ENCODE measurements at places on chromosomes 6 and 20.

- no peak for DNase-seq
Observed at GRCh38 chr6:125192610-125192930, 39.0 kb downstream of the TPD52L1 start.

GRCh38 chr6:118787724-118788423, 106.1 kb upstream of the ASF1A start:
- DNase-seq, result no peak

- no peak for DNase-seq
Observed at GRCh38 chr20:33233129-33233774, 2.5 kb upstream of the BPIFA1 start.

GRCh38 chr6:169499848-169500247, 202.0 kb downstream of the WDR27 start:
- DNase-seq, result no peak

GRCh38 chr6:31702405-31702818, 712 bp downstream of the ABHD16A start:
- peak; percentile 44 for DNase-seq

DNA sequence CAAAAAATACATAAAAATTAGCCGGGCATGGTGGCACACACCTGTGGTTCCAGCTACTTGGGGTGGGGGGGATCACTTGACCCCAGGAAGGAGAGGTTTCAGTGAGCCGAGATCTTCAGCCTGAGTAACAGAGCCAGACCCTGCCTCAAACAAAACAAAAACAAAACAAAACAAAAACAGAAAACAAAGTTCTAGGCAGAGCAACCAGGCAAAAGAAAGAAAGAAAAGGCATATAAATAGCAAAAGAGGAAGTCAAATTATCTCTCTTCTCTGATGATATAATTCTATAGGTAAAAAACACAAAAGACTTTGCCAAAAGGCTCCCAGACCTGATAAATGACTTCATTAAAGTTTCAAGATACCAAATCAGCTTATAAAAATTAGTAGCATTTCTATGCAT, 446.9 kb downstream of the HAO1 start:
- DNase-seq, result no peak

GRCh38 chr6:82076916-82077315, 170.6 kb downstream of the IBTK start:
- no peak for DNase-seq

GRCh38 chr6:128966934-128967333, 84.0 kb downstream of the LAMA2 start:
- no peak for DNase-seq

- no peak for DNase-seq
Observed at GRCh38 chr6:35050757-35051330, 90.3 kb downstream of the TCP11 start.

DNA sequence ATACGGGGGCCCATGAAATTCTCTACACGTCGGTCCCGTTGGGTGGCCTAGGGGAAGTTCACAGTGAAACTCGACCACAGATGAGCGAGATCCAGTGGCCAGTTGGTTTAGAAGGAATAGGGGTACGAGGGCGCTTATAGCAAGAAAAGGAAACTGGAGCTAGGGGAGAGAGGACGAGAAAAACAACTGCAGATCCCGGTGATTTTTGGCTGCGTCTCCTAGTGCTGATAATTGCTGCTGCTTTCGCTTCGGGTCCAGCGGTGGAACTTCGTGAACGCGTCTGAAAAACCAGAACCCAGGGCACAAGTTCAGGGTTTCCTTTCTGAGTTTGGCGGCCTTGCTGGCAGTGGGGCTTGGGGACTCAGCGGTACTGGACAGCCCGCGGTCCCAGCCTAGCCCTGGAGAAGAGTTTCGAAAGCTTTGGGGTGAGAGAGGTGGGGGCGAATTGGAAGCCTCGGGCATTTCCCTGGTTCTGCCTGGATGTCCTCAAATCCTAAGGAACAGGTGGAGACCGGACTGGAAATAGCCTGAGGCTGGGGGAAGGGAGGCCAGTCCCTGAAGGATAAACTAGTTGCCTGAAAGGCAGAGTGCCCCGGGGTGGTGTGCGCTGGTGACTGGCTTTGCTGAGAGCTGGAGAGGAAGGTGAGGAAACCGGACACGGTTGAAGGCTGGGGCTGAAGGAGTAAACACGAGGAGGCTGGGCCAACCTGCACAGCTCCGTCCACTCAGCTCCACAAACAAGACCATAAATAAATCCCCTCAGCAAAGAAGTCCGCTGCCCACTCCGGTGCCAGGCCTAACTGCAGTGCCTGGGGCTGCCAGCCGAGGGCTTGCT, 793 bp downstream of the GMPR start:
- no peak for DNase-seq

GRCh38 chr6:15519681-15520080, 143.1 kb downstream of the DTNBP1 start:
- no peak for DNase-seq

GRCh38 chr6:129623008-129623732, 86.8 kb downstream of the ARHGAP18 start:
- DNase-seq, result no peak

DNA sequence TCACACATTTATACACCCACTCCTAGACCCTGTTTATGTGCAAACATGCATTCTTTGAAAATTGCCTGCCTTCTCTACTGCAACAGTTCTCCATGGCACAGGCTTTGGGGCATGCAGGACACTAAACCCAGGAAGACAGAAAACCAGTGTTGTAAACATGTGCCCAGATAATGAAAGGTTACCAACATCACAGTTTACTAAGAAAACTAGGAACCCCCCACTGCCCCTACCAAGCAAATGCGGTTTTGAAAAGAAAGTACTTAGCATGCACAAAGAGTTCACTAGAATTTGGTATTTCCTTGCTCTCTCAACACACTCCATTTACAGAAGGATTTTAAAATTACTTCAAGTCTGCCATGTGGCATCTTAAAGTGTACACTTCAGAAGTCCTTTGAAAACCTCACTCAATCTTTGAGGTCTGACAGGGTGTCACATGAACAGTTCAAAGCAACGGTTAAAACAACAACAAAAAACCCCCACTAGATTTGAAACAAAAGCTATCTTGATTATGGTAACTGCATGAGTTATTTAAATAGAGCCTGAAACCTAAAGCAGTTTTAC, 245.0 kb downstream of the GMPR start:
- no peak for DNase-seq

GRCh38 chr6:65052626-65053025, 654.4 kb downstream of the EYS start:
- DNase-seq, result no peak

- DNase-seq, result peak; percentile 49
Observed at GRCh38 chr6:156933201-156934068, 156.3 kb downstream of the ARID1B start.

DNA sequence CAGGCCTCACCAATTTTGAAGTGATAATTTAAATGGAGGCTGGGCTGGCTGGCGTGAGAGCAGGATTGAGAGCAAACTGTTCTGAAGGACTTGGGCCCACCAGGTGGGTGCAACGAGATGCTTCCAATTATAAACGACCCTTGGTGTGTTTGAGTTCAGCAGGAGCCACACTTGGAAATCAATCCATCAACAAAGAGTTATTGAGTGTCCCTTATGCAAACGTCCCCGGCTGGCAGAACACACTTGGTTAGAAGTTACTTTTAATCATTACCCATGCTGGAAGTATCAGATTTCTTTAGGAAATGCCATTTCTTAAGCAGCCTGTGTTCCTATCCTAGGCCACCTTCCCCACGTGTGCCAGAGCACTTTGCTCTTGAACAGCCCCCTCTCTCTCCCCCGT, 37.8 kb upstream of the ZNF831 start:
- peak; percentile 22 for DNase-seq

DNA sequence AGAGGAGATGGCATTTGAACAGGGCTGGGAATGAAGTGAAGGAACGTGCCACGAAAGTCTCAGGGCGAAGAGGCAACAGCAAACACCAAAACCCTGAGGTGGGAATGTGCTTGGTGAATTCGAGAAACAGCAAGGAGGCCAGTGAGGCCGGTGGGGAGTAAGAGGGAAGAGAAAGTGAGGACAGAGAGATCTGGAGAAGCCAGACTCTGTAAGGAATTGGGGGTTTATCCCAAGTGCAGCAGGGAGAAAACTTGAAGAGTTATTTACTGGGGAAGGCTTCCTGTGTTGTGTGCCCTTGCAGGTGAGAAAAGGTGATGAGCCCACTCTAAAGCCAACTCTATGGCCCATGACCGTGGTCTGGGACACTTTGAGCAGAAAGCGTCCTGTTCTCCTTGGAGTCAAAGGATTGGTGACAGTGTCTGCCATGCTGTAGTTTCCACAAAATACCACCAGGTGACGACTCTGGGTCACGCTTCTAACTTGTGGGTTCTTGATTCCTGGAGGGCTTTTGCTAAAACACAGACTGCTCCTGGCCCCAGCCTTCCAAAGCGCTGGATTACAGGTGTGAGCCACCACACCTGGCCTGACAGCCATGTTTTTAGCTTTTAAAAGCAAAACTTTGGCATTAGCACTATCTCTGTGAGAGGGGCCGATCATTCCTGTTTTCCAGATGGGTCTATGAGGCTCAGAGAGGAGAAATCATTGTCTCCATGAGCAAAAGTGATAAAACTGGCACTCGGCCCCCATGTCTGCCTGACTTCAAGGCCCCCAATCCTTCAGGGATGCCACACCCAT, 18.0 kb upstream of the CSNK2A1 start:
- peak; percentile 85 for DNase-seq
